Neural progenitor cell (in vitro differentiated cells): ENCODE measurements at places on chromosomes 7 and 10. TPM values are rescaled to one million over a fixed set of nuclear protein-coding genes. Genes with fewer than 3 reads are reported as not detected.

GRCh38 chr7:87223666-87224065, 4.1 kb upstream of the TMEM243 start:
- no peaks in the 10 kb centered on the region for H3K4me1 ChIP-seq
- no peak overlapping the region for H3K4me3 ChIP-seq
- H3K36me3 ChIP-seq = no peaks in the 10 kb centered on the region
- no peak for DNase-seq

DNA sequence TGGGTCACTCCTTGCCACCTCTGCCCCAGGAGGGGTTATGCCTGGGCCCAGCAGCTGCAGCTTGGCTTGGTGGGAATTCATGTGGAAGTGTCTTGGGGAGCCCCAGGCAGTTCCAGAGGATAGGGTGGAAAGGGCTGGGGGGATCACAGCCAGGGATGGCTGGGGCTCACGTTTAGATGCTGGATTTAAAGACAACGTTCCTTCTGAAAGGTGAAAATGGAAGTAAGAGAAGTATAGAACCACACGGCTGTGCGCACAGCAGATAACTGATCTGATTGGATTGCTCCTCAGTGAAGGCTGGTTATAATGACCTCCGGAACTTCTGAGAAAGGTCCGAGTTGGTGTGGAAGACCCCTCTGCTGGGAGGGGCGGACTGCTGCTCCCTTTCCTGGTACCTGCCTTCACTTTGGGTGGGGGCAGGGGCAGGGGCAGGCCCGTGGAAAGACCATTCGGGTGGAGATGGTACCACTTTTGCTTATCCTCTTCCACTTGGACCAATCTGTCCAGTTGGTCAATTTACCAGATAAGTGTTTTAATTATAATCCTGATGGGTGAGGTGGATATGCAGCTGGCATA, 7.9 kb upstream of the MYL7 start:
- H3K27ac ChIP-seq = no peak overlapping the region
- DNase-seq = no peak
- no peaks in the 10 kb centered on the region for H3K36me3 ChIP-seq

- H3K27ac ChIP-seq = peak overlapping the region; percentile 21
- peaks cover 29% of the 10 kb centered on the region for H3K36me3 ChIP-seq
- H3K27me3 ChIP-seq = no peaks in the 10 kb centered on the region
- H3K4me3 ChIP-seq = no peak overlapping the region
Observed at GRCh38 chr7:100095289-100095688, 5.9 kb downstream of the MCM7 start.

DNA sequence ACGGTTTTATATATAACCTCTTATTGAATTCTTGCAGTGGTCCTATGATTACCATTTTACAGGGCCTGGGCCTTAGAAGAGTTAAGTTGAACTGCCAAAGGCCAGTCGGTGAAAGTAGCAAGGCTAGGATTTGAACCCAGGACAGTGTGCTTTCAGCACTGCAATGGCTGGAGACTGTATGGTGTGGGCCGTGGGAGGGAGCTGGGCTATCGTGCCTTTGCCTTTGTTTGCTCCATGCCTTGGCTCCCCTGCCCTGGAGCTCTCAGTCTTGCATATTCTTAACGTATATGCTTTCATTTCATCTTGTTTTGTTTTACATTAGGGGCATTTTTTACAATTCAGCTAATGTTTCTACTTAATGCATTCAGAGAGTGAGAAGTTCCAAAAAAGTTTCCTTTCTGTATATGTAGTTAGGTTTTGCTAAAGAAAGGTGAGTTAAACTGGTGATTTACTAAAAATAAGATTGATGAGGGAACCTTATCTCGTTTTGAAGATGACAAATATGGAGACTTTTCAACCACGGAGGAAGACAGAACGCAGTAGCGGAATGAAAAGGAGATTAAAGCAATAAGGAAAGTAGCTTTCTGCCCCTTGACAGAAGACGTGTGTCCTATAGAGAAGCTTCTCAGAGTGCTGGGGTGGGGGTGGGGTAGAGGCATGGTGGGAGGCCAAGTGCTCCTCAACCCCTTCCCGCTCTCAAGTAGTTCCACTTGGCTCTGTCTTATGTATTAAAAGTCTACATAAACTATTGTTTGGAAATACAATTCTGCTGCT, 82.5 kb downstream of the RTKN2 start:
- H3K36me3 ChIP-seq = no peaks in the 10 kb centered on the region
- H3K27me3 ChIP-seq = no peaks in the 10 kb centered on the region
- no peak overlapping the region for H3K4me3 ChIP-seq
- no peaks in the 10 kb centered on the region for H3K4me1 ChIP-seq

NUTM2A gene
- total RNA-seq = 0.69 and 1.9 TPM in 2 replicates
